Right ventricle myocardium inferior (tissue), 1 donor: ENCODE measurements at places on chromosomes 6 and 20.

DNA sequence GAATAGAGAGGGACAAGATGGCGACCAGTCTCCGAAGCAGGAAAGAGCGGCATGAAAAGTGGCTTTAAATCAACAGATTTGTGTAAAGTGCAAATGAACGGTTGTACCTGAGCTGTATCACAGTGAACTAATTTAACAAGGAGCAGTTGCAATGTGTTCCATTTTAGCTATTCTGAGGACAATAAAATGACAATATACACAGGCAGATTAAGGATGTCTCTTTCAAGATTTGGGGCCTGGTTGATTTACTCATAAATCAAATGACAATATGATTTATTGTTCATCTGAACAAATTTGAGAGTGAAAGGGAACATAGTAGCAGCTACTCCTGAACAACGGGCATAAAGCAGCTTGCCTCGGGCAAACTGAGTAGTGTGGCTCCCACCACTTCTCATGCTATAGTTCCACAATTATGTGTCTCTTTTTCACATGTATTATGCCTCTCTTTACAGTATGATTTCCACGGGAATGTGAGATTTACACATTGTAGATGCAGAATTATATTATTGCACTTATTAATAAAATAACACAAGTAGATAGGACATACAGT is 204.1 kb upstream of the AGPAT4 start:
- no peak for DNase-seq

DNA sequence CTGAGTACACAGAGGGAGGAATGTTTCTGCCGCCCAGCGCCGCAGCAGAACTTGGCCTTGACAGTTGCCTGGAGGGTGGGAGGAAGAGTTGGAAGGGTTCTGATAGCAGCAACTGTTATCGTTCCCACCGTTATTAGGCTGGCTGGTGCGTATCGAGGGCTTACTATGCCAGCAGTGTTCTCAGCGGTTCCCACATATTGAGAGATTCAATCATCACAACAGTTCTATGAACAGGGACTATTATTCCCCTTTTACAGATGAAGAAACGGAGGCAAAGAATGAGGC is 380.1 kb upstream of the SULF2 start:
- no peak for DNase-seq

DNA sequence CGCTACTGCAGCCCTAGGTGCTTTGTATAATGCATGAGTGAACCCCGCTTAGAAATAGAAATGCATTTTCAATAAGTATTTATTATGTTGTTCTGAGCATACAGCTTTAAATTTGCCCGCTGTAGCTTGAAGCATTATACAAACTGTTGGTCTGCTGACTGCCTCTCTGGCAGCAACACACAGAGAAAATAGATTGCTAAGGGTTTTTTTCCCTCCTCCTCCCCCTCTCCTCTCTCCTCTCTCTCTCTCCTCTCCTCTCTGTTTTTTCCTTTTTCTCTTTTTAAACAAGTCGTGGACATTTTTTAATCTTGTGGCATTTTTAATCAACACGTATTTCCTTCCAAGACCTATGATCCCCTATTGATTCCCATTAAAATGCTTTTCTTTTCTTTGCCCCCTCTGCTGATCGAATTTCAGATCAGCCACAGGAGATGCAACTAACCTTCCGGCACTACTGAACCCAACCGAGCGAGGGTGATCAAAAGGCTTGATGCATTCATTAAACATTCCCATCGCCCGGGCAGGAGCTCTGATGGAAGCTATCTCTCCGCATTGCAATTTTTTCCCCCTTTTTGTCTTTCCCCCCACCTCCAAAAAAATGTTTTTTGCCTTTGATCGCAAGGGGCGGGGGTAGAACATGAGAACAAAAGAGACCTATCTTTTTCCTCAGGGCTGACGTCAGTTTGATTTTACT is 90.7 kb upstream of the ARID1B start:
- DNase-seq, result no peak

DNA sequence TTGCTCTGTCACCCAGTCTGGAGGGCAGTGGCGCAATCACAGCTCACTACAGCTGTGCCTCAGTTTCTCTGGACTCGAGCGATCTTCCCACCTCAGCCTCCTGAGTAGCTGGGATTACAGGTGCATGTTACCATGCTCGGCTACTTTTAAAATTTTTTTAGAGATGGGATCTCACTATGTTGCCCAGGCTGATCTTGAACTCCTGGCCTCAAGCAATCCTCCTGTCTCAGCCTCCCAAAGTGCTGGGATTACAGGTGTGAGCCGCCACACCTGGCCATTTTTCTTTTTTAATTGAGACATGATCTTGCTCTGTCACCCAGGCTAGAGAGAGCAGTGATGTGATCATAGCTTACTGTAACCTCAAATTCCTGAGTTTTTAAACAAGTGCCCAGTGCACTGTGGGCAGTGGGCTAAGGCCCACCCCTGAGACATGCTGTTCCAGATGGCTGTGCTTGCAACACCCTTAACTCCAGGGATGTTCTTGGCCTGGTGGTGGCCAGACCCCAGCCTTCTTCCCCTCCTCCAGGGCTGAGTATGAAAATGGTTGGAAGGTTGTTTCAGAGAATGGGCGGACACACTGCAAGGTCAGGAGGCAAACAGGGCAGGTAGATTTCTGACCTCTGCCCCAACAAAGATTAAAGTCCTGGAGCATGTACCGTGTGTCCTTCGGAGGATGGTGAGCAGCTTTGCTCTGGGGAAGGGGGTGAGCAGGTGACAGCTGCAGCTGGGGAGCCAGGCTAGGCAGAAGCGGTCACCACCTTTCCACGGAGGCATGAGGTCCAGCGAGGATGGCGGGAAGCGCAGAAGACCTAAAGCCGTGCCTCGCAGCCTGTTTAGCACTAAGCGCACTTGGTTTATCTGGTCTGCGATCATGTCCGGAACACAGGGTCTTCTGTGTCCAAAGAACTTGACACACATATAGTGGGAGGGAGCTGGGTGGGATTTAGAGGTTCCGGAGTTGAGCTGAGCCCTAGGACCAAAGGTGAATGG is 1.4 kb upstream of the FAM83C start:
- no peak for DNase-seq

DNA sequence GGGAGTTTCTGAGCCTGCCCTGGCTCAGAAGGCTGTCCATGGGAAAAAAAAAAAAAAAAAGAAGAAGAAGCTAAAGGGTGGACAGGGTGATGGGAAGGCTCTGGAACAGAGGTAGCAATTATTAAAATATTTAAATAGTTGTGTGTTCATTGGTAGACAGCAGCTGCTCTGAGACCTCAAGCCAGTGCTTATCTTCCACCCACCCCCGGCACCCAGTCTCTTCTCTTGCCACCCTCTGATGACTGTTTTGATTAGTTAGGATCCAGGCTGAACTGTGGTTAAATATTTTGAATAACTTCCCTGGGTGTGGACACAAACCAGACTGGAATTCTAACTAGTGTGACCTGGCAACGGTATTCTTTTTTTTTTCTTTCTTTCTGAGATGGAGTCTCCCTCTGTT is 16.9 kb upstream of the SRSF3 start:
- no peak for DNase-seq

DNA sequence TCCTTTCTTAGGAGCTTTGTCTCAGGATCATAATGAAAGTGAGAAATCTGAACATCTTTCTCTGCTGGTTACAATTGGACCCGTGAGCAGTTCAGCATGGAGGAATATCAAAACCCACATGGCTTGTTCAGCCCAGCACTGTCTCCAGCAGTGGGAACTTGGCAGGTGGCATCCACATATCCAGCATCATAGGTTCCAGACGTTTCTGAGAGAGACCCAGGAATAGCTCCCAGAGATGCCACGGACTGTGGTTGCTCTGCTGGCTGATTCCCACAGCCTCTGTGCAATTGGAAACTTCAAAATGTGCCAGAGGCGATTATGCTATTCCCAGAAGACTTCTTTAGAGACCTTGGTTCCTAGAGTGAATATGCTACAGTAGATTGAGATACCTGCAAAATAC is 76.4 kb downstream of the PHACTR2 start:
- no peak for DNase-seq

- no peak for DNase-seq
Observed at GRCh38 chr20:53767206-53767930, 173.7 kb upstream of the ZNF217 start.

DNA sequence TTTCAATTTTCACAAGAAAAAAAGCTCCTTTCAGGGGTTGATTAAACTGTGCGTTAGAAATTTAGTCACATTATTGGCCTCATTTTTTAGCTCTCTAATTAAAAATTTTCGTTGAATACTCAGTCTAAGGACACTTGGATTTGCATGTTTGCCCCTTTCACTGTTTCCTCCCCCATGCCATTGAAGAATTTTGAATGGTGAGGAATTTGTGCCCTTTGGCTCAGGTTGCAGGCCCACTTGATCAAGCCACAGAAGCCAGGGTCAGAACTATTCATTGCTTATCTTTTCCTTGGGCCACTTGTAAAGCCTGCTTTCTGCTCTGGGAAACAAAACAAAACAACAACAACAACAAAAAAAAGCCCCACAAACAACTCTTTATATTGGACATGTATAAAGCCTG is 12.2 kb downstream of the LIN28B start:
- no peak for DNase-seq

- DNase-seq, result peak; percentile 59
Observed at GRCh38 chr6:38567436-38567835, 72.3 kb downstream of the BTBD9 start.

DNA sequence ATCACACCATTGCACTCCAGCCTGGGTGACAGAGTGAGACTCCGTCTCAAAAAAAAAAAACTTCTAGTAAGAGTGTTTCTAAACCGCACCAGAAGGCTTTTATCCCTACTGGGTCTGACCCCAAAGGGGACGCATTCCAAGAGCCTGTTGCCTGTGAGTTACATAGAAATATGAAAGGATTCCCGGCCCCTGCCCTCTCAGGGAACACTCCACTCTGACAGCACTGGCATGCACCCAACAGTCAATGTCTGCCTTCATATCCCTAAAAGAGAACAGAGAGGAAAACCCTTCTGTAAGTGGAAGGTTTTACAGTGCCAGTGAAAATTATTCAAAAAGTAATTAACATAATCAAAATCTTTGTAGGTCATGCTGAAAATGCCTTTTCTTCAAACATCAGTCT is 117.1 kb upstream of the PTPRT start:
- DNase-seq, result no peak

GRCh38 chr6:125377621-125378020 is 75.9 kb upstream of the HDDC2 start:
- no peak for DNase-seq

- DNase-seq, result no peak
Observed at GRCh38 chr6:157885876-157886275, 62.8 kb downstream of the SNX9 start.

DNA sequence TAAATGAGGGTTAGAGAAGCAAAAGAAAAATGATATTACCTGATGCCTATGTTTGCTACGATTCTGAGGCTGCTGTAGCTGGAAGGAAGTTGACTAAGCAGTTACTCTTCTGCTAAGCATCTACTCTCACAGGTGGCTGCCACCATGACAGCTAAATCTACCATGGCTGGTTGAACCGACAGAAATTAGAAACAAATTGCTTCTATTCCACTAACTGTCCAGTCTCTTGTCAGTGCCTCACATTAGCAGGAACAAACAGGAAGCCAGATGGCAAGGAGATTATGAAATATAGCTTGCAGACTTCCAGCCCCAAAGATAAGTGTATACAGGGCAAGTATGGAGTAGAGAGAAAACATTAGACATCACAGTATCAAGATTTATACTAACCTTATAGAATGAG is 59.4 kb upstream of the TMEM200A start:
- DNase-seq, result no peak

GRCh38 chr20:58634521-58635278 is 16.4 kb upstream of the STX16 start:
- DNase-seq, result no peak

DNA sequence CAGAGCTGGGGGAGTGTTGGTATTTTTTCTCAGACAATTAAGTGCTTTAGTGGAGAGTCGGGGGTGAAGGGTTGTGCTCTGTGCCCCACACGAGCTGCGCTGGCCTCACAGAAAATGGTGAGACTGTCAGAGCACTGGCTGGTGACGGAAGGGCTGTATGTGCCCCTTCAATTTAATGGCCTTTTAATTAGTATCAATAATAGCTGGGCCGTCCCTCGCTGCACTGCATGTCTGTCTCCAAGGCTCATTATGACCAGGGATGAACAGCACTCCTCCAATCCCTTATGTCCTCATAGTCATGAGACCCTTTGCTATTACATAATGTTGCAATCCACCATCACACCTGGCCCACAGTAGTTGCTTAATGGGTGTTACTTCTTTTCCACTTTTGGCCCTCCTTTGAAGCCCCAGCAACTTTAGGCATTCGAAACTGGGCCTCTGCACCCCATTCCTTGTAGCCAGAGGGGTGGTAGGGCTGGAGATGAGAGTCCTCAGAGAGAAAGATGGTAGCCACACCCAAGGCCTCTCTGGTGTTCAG is 9.5 kb upstream of the RALY start:
- no peak for DNase-seq

DNA sequence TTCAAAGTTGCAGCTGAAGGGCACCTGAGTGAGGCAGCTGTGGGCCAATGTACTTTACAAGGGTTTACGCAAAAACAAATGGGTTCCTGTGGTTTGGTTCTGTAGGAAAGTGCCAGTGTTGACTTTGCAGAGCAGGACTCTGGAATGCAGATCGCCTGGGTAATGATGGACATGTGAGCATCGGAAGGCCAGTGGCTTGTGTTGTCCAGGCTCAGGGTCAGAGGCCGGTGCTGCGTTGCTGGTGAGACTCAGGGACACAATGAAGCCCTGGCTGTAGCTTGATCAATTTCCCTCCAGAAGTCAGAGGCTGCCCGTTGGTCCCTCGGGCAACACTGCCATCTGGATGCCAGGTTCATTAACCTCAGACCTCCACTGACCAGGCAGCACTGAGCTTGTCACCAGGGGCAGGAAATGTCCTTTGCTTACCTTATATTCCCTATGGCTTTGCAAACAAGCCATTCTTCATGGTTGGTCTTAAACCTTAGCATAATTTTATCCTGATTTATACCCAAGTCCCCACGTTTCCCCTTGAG is 753.4 kb downstream of the QKI start:
- DNase-seq, result no peak

GRCh38 chr20:9831032-9831431 is 7.8 kb downstream of the PAK5 start:
- no peak for DNase-seq

GRCh38 chr6:121678245-121678644 is 242.8 kb downstream of the GJA1 start:
- no peak for DNase-seq

- no peak for DNase-seq
Observed at GRCh38 chr6:62466607-62467006, 180.6 kb upstream of the KHDRBS2 start.

GRCh38 chr6:23081701-23082100 is 512.3 kb downstream of the HDGFL1 start:
- DNase-seq, result no peak

- no peak for DNase-seq
Observed at GRCh38 chr6:135170849-135171248, 10.3 kb upstream of the MYB start.

GRCh38 chr20:3696745-3697587 is 15.2 kb upstream of the ADAM33 start:
- DNase-seq, result no peak

GRCh38 chr6:144077871-144078270 is 17.5 kb downstream of the SF3B5 start:
- no peak for DNase-seq

DNA sequence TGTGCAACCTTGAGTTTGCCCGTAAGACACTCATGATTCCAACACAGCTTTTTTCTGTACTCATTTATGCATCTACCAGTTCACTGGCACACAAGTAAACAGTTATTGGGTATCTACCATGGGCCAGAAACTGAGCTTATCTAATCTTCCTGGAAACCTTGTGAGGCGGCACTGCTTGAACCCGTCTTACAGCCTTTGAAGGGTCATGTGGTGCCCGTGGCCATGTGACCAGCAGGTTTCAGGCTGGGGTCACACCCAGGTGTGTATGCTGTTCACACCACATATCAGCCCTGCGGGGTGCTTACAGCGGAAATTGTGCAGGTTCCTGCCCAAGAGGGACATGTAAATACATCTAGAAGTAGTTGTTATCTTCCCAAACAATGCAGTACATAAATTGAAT is 6.1 kb downstream of the THBD start:
- no peak for DNase-seq
